NCI-H1092 treated with DMSO at 0.1 percent for 48 hours (cell line): ENCODE measurements at places on chromosomes 7 and 10.
A peak's percentile ranks its signal among the peaks of the same experiment; 100 is the strongest.

DNA sequence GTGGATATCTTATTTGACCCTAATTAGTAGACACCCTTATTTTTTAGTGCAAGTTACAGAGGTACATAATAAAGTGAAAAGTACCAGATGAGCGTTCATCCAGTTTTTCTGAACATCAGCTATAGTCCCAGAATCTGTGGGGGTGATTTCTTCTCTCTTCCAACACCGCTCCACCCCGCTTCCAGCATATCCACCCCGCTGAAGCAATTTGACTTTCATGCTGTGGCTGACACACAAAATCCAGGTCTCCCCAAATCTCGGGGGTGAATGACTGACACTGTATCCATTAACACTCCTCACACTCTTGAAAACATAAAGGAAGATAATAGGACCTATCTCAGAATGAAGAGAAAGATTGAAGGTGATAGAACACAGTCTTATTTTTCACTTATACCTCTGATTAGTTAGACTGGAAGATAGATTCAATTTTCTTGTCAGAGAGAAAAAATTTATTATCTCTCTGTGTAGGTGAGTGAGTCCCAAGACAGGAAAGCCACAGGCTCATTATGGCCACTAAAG, 143.4 kb downstream of the ANLN start:
- no peak for DNase-seq

DNA sequence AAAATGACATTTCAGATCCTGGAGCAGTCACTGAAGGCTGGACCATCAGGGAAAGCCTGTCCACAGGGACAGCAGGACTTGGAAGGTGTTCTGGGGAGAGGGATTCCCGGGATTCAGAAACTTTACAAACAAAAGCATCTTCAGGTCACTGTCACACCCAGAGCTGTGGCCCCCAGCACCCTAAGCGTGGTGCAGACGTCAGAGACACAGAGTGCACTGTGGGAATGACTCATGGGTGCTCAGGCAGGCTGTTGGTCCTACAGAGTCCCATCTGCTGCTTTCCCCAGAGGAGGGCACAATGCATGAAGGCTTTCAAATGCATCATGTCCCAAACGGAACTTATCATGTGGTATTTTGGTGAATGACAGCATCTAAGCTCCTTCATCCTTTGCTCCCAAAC, 13.1 kb upstream of the LRMDA start:
- no peak for DNase-seq

GRCh38 chr10:13589316-13589715, 2.6 kb downstream of the PRPF18 start:
- DNase-seq = no peak

DNA sequence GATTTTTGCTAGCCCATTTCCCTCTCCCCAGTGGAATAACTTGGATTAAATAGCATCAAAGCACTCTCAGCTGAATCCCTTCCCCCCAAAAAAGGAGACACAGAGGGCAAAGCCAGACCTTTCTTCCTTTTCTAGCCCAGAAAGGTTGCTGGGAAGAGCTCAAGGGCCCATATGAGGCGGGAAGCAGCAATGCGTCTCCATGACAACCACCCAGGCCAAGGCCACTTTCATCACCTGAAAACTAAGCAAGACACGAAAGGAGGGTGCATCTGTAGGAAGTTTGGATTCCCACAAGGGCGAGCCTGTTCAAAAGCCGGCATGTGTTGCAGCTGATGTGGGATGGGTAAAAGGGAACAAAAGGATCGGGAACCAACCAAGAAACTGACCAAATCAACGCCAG, 229.1 kb downstream of the PLXNA4 start:
- DNase-seq = peak; percentile 9

- no peak for DNase-seq
Measured at GRCh38 chr10:15489431-15489830, 118.3 kb upstream of the FAM171A1 start.

- peak; percentile 1 for DNase-seq
Measured at GRCh38 chr10:80540981-80541750, 3.5 kb downstream of the SH2D4B start.

DNA sequence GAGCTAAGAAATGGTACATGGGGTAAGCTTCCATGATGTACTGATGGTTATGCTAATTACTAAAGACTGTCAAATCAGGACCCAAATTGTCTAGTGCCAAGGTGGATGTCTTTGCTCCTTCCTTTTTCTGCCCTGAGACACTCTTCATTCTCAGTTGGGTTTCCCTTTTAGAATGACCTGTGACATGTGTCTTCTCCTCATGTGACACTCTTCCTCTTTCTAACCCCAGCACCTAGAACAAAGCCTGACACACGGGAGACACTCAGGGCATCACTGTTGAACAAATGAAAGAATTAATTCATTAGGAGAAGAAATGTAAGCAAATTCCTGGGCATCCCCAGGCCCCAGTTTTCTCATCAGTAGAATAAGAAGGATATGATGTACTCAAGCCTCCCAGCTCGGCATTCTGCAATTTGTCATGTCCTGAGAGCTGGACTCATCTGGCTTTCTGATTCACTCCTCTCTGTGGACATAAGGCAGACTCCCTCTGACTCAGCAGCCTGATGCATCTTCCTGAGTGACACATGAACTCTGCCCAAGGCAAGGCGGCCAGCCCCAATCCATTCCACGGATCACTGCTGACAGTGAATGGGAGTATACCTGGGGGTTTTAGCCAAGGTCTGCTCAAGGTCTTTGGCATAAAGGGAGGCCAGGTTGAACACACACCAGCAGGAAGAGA, 473.8 kb downstream of the KCNMA1 start:
- DNase-seq = no peak

- no peak for DNase-seq
Measured at GRCh38 chr7:53607961-53608360, 572.5 kb downstream of the POM121L12 start.

DNA sequence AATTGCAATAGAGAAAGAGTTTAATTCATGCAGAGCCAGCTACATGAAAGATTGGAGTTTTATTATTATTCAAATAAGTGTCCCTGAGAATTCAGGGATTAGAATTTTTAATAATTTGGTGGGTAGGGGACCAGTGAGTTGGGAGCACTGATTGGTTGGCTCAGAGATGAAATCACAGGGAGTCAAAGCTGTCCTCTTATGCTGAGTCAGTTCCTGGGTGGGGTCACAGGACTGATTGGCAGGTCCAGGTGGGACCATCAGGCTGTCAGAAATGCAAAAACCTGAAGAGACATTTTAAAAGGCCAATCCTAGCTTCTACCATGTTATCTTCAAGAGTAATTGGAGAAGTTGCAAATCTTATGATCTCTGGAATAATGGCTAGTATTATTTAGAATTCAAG, 56.0 kb upstream of the KAT6B start:
- DNase-seq = no peak
